ENCODE measurements at places on chromosomes 12 and 14.

- DNase-seq, result no peak
These were observed 881.3 kb upstream of the SEL1L start for GRCh38 chr14:82414853-82415539.

DNA sequence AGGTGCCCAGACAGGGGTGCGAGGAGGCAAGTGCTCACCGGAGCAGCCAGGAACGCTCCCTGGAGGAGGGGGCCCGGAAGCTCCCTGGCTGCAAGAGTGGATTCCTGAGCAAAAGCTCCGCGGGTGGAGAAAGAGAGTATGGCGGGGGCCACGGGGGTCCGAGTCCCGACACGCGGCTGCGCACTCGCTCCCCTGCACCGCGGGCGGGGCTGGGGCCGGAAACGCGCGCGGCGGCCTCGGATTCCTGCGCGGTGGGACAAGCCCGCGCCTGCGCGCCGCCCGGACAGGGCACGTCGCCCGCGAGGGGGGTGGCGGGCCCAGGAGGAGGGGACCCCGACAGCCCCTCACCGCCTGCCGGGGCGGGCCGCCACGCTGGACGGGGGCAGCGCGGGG, 27.8 kb upstream of the GPR132 start:
- peak; percentile 68 for DNase-seq

DNA sequence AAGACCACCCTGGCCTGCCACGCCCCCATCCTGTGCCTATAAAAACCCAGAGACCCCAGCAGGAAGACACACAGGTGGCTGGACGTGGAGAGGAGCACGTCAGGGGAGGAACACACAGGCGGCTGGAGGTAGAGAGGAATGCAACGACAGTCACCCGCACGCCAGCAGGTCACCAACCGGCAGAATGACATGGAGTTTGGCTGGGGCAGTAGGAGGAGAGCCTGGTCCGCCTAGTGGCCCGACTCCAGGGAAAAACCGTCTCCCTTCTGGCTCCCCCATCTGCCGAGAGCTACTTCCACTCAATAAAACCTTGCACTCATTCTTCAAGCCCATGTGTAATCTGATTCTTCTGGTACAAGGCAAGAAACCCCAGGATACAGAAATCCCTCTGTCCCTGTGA, 62.7 kb upstream of the KCNH3 start:
- no peak for DNase-seq

DNA sequence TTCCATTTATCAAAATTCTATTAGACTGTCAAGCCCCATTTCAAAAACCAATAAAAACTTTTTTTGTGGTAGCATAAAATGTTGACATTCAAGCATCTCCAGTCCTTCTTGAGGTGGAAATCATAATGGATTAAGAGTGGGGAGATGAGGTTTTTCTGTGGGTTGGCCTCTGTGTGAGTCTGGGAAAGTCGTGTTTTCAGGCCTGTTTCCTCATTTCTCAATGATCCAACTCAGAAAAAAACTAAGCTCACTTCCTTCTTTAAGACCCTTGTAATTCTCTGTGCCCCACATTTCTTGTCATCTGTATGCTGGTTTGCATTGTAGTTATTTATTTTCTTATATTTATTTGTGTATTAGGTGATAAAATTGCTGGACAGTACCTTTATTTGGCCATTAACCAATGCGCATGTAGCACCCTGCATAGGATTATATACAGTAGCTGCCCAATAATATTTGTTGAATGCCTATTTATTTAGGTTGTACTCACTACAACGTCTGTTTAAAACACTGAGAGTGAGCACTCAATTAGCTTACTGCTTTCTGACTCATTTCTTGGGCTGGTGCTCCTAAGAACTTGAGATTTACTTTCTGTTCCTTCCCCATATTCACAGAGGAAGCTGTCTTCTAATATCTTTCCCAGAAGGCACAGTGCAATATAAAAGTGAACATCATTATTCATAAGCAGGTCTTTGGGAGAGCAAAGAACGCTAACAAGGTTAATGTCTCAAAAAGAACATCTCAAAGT, 121.9 kb downstream of the DNAI7 start:
- no peak for DNase-seq

DNA sequence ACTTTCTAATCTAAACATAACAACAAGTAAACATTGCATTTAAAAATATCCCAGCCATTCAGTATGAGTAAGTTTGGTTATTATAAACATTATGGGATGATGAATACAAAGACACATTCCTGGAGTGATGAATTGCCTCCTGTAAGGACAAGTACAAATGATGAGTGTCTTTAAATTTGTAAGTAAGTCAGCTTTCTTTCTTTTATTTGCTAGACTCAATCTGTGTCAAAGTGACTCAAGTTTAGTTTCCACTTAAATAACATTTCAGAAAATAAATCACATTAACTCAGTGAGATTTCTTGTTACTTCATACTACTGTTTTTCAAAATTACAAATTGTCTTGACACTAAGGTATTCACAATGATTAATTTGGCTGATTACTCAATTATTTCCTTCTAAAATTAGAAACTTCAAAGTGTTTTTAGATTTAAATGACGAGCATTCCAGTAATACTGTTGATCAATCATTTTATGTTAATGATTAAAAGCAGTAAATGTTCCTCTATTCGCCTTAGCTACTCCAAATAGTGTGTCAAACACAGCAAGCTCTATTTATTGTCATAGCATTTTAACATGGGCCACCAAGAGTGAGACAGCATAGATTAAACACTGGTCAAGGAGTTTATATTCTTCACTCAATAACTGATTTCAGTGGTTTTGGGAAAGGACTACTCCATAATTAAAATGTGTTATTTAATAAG, 658.0 kb upstream of the MDGA2 start:
- no peak for DNase-seq

DNA sequence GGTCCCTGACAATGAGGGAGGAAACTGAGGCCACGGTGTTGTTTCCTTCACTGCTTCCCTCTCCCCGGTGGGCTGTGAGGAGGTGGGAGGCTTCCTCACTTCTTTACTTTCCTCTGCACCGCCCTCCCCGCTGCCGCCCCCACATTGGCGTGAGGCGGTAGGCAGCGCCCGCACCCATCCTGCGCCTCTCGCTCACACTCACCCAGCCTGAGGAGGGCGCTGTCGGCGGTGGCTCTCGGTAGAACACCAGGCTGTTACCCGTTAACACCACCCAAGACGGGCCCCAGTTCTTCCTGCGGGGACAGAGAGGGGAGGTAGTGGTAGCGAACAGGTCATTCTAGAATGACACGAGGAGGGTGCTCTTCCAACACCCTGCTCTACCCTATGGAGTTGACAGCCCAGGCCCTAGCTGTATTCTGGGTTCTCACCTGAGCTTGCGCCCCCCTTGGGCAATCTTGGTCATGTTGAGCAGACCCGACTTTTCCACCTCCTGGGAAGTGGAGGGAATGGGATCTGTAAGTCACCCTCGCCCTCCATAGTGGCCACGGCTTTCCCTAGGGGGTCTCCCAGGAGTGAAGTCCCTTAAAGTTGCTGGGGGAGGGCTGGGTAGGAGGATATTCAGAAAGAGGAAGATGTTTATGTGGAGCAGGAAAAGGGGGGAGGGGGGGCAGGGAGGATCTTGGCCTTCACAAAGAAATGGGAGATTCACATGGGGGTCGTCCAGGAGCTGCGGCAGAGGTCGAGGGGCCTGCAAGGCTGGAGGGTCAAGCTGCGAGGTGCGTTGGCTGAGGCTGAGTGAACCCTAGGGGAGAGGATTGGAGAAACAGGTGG, 3.3 kb downstream of the ARHGAP9 start:
- no peak for DNase-seq

DNA sequence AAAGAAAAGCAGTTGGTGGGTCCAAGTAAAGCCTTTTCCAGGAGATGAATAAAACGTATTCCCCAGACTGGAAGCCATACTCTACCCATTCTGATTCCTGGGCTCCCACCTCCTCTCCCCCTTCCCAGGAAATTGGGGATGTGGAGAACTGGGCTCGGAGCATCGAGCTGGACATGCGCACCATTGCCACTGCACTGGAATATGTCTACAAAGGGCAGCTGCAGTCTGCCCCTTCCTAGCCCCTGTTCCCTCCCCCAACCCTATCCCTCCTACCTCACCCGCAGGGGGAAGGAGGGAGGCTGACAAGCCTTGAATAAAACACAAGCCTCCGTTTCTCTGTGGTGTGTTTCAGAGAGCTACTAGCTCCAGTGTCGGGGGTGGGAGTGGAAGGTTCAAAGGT, 822 bp upstream of the RDH5 start:
- DNase-seq, result no peak

GRCh38 chr12:6463216-6463615, 7.3 kb downstream of the VAMP1 start:
- DNase-seq, result no peak

GRCh38 chr12:108400056-108400455, 60.9 kb upstream of the CMKLR1 start:
- DNase-seq, result no peak

GRCh38 chr12:93144109-93144508, 215.0 kb upstream of the EEA1 start:
- no peak for DNase-seq

DNA sequence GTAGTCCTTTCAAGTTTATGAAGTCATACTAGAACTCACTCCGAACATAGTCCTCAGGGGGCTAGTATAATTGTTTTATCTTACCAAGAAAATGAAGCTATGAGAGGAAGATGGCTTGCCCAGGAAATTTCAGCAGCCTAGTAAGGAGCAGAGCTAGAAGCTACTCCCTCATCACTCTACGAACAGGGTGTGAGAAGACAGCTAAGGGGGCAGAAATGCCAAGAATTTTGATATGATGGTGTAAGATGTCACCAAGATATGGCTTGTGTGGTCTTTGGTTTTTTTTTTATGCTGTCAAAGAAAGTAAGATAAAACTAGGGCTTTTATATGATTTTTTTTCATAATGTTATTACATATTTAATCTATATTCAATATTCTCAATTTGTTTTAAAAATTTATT, 47.6 kb downstream of the PRICKLE1 start:
- no peak for DNase-seq

GRCh38 chr12:8837291-8837690, 14.9 kb downstream of the A2ML1 start:
- no peak for DNase-seq

DNA sequence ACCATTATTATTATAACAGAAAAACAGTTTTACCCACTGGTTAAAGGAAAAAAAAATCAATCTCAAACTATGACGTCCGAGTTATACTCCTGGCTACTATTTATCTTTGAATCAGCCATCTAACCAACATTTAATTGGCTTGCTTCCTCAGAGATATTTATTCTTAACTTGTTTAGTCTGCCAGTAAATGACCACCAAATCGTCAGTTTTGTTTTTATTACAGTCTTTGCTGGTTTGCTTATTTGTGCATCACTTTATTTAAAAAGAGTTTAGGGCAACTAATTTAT, 71.2 kb downstream of the RASSF8 start:
- no peak for DNase-seq

DNA sequence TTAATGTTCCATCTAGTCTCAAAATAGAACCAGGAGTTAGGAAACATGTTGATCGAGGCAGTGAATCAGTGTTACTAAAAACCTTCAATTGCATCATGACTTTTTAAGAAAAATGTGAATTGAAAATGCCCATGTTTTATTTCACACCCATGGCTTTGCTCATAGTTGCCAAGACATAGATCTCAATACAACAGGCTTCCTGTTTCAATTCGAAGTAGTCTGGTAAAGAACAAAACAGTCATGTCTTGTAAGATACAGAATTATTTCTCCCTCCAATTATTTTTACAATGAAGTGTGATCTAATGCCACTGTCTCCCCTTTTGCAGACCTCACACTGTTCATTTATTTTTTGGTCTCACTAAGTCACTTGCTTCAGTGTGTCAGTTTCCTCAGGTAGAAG, 44.6 kb upstream of the FAR2 start:
- DNase-seq, result no peak

GRCh38 chr14:55562135-55562534, 17.9 kb upstream of the KTN1 start:
- DNase-seq, result no peak

GRCh38 chr12:85755760-85756159, 80.4 kb downstream of the RASSF9 start:
- DNase-seq, result no peak

GRCh38 chr12:49515266-49515665, 23.6 kb upstream of the KCNH3 start:
- DNase-seq, result no peak

DNA sequence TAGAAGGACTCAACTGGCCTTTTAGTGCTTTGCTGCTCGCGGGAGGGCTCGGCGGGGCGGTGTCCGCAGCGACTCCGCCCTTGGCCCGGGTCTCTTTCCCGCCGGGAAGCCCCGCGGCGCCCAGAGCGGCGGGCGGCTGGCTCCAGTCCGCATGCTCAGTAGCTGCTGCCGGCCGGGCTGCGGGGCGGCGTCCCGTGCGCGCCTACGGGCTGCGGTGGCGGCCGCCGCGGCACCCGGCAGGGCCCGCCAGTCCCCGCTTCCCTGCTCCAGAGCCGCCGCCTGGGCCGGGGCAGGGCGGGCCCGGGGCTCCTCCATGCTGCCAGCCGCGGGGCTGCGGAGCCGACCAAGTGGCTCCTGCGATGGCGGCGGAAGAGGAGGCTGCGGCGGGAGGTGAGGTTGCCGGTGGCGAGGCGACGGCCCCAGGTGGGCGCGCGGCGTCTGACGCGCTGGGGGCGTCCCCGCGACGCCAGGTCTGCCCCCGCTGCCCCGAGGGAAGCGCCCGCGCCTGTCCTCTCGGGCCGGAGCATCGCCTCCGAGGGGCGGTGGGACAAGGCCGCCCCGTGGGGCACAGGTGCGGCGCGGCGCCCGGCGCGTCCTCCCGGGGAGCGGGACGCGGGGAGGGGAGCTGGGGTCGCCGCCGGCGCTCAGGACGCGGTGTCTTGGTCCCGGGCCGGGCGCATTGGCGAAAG, at the start of gene BMAL2:
Gene BMAL2 (plus strand): TSS at position 123 of the 689 bp plus-strand sequence. CDS start 237 bp downstream, at position 360.
- peak; percentile 70 for DNase-seq

GRCh38 chr12:2265461-2266167, 212.8 kb downstream of the CACNA1C start:
- DNase-seq, result no peak

DNA sequence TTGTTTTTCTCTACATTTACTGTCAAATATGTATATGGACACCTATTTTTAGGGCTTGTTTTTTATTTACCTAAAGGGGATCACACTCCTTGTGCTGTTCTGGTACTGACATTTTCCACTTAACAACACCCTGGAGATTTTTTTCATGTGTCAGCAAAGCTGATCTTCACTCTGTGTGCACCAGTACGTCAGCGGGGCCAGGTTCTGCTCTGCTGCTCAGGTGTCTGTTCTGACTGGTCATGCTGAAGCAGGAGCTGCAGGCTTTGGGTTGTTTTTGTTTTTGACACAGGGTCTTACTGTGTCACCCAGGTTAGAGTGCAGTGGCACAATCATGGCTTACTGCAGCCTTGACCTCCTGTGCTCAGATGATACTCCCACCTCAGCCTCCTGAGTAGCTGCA, 81.9 kb upstream of the CCND2 start:
- no peak for DNase-seq

Data from HAP-1 (cell line).